ENCODE measurements at places on chromosomes 7 and 10. TPM values are rescaled to one million over a fixed set of nuclear protein-coding genes. Genes with fewer than 3 reads are reported as not detected.
A peak's percentile ranks its signal among the peaks of the same experiment; 100 is the strongest.

GRCh38 chr7:31828520-31828919, 141.5 kb downstream of the PPP1R17 start:
- no peak overlapping the region for H3K27ac ChIP-seq
- DNase-seq = no peak
- H3K4me3 ChIP-seq = no peak overlapping the region
- H3K27me3 ChIP-seq = no peaks in the 10 kb centered on the region
- no peaks in the 10 kb centered on the region for H3K4me1 ChIP-seq

The TNS3 gene
- total RNA-seq = 70.1 TPM

The PNLIPRP2 gene
- not detected for total RNA-seq

The ARHGAP21 gene
- total RNA-seq = 23.7 TPM

DNA sequence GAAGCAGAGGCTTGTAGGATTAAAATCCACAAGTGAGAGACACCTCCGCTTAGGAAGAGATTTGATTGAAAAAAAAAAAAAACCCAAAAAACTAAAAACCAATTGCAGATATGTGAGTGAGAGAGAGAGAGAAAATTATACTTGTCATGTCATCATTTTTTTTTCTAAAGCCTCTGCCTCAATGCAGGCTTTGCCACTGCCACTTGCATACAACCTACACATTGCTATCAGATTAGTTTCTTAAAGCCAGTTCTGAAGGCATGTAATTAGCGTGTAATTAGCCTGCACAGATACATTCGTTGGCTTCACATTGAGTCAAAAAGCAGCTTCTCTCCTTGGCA, 86.1 kb upstream of the MTPN start:
- DNase-seq = no peak
- no peaks in the 10 kb centered on the region for H3K27me3 ChIP-seq
- no peaks in the 10 kb centered on the region for H3K4me1 ChIP-seq
- H3K27ac ChIP-seq = no peak overlapping the region
- no peaks in the 10 kb centered on the region for H3K36me3 ChIP-seq
- H3K4me3 ChIP-seq = no peak overlapping the region

The TAS2R5 gene
- 3.6 TPM for total RNA-seq

The NOS3 gene
- total RNA-seq = 0.39 TPM

GRCh38 chr10:60188548-60188947, 201.1 kb downstream of the ANK3 start:
- H3K4me1 ChIP-seq = no peaks in the 10 kb centered on the region
- H3K27me3 ChIP-seq = no peaks in the 10 kb centered on the region

DNA sequence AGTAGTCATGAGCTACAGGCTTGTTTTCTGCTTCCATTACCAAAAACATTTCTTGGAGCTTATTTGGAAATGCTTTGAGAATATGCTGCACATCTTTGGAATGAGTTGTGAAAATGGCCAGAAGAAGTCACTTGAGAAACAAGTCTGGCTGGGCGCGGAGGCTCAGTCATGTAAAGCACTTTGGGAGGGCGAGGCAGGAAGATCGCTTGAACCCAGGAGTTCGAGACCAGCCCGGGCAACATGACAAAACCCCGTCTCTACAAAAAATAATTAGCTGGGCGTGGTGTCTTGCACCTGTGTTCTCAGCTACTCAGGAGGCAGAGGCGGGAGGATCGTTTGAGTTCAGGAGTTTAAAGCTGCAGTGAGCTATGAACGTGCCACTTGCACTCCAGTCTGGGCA, 882 bp upstream of the CHCHD1 start:
- H3K27me3 ChIP-seq = no peaks in the 10 kb centered on the region
- no peaks in the 10 kb centered on the region for H3K36me3 ChIP-seq
- no peak for DNase-seq
- peak overlapping the region; percentile 86 for H3K4me3 ChIP-seq
- H3K4me1 ChIP-seq = peaks cover 31% of the 10 kb centered on the region

GRCh38 chr7:116037401-116037800, 6.8 kb upstream of the TFEC start:
- H3K27me3 ChIP-seq = no peaks in the 10 kb centered on the region
- H3K36me3 ChIP-seq = no peaks in the 10 kb centered on the region
- no peak overlapping the region for H3K27ac ChIP-seq
- no peak for DNase-seq

DNA sequence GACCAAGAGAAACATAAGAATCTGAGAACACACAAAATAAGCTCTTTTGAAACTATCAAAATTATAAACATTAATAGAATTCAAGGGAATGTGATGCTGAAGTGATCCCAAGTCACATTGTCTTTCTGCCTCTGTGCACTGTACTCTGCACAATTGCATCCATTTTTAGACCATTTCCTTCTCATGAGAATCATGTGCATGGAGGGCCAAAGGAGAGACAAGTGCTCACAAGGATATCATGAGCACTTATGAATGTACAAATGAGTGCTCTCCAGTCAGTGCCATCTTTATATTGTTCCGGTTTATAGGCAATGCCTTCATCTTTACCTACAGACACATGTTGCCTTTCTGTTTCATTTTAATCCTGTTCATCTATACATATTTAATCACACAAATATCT, 36.9 kb downstream of the MET start:
- no peaks in the 10 kb centered on the region for H3K4me1 ChIP-seq
- H3K27me3 ChIP-seq = no peaks in the 10 kb centered on the region
- DNase-seq = no peak
- H3K27ac ChIP-seq = no peak overlapping the region

GRCh38 chr7:27196287-27196767, 3.6 kb downstream of the HOXA13 start:
- H3K27me3 ChIP-seq = peaks cover 3% of the 10 kb centered on the region
- no peaks in the 10 kb centered on the region for H3K36me3 ChIP-seq
- H3K4me3 ChIP-seq = no peak overlapping the region
- peaks cover 44% of the 10 kb centered on the region for H3K4me1 ChIP-seq
- H3K27ac ChIP-seq = no peak overlapping the region
- peak; percentile 84 for DNase-seq

- no peaks in the 10 kb centered on the region for H3K36me3 ChIP-seq
- no peaks in the 10 kb centered on the region for H3K27me3 ChIP-seq
- H3K4me3 ChIP-seq = no peak overlapping the region
- DNase-seq = no peak
- H3K4me1 ChIP-seq = no peaks in the 10 kb centered on the region
Measured at GRCh38 chr7:135519871-135520270, 10.0 kb upstream of the CNOT4 start.

GRCh38 chr7:80089366-80089765, 45.3 kb upstream of the GNAI1 start:
- no peaks in the 10 kb centered on the region for H3K27me3 ChIP-seq
- H3K27ac ChIP-seq = no peak overlapping the region

The HSPB1 gene
- total RNA-seq = 26.8 TPM

DNA sequence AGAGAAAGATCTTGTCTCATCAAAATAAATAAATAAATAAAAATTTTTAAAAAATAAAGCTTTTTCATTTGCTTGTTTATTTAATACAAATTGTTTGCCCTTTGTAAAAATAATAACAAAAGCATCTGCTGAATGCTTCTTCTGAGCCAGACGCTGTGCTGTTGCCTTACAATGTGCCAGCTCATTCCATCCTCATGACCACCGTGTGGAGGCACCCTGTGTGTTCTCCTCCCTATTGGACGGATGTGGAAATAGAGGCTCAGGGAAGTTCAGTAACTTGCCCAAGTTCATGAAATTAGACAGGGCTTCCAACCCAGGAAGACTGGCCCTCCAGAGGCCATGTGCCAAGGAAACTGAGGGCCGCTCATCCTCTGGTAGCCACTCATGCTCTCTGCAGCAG, 120.6 kb downstream of the SH3PXD2A start:
- no peak overlapping the region for H3K27ac ChIP-seq
- DNase-seq = no peak
- no peak overlapping the region for H3K4me3 ChIP-seq
- no peaks in the 10 kb centered on the region for H3K36me3 ChIP-seq
- no peaks in the 10 kb centered on the region for H3K27me3 ChIP-seq

- no peak overlapping the region for H3K27ac ChIP-seq
- no peak overlapping the region for H3K4me3 ChIP-seq
- H3K36me3 ChIP-seq = no peaks in the 10 kb centered on the region
- H3K27me3 ChIP-seq = no peaks in the 10 kb centered on the region
- H3K4me1 ChIP-seq = no peaks in the 10 kb centered on the region
- no peak for DNase-seq
Measured at GRCh38 chr7:72429316-72429715, 17.2 kb upstream of the CALN1 start.

- no peak for DNase-seq
- H3K4me3 ChIP-seq = peak overlapping the region; percentile 50
- H3K27me3 ChIP-seq = no peaks in the 10 kb centered on the region
- peaks cover 22% of the 10 kb centered on the region for H3K4me1 ChIP-seq
- no peak overlapping the region for H3K27ac ChIP-seq
- H3K36me3 ChIP-seq = no peaks in the 10 kb centered on the region
Measured at GRCh38 chr7:74290553-74290950, 1.3 kb downstream of the CLIP2 start.

DNA sequence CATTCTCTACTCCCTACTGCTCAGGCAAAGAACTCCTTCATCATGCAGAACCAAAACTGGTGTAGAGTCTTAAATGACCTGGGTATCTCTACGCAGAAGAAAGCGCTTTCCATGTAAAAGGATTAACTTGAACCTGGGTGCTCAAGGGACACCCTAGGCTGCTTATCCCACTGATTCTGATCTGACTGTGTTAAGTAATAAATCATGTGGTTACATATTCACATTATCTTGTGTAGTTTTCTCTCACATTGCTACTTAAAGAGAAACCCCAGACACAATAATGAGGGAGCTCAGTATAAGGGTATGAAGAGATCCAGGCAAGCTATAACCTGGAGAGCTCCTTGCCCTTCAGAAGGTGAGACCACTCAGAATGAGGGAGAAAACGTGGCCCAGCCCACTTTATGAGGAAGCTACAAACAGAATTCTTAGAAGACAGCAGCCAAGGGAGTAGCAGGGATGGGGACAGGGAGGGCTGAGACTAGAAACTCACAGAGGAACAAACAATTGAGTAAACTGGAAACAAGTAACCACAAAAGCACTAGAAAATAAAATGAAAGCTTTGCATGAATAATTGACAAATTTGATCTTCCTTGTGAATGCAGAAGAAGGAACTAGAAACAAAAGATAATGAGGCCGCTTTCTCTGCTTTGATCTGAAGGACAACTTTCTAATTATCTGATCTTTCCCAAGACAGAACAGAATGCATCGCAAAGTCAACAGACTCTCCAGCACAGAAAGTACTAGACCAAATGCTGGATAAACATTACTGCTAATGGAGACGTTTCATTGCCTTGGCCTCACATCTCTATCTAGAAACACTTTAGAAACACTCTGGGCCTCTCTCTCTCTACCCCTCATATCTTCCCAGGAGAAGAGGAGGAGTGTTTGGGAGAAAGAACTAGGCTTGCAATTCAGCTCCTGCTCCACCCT, 76.1 kb downstream of the LRRC17 start:
- no peaks in the 10 kb centered on the region for H3K4me1 ChIP-seq
- H3K27ac ChIP-seq = no peak overlapping the region
- no peak for DNase-seq
- no peaks in the 10 kb centered on the region for H3K27me3 ChIP-seq
- H3K36me3 ChIP-seq = no peaks in the 10 kb centered on the region

The ADARB2 gene
- total RNA-seq = 0.96 TPM

GRCh38 chr10:13873196-13873595, 286.4 kb downstream of the PRPF18 start:
- peak overlapping the region; percentile 75 for H3K27ac ChIP-seq
- H3K4me1 ChIP-seq = peaks cover 27% of the 10 kb centered on the region
- H3K27me3 ChIP-seq = no peaks in the 10 kb centered on the region
- H3K4me3 ChIP-seq = no peak overlapping the region

DNA sequence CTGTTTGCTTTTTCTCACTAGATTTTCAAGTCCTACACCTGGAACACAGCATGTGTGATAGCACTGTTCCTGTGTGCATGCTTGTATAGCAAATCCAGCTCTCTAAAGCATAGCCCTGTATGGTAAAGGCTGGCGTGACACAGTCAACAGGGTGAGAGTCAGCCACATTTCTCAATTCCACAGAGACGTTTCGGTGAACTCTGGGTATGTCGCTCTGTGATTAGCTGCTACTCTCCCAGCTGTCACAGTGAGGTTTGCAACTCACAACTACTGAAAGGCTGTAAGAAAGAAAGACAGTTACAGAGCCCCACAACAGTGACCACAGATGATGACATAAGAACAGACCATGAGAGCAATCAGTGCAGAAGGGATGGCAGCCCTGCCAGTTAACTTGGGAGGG, 170.6 kb upstream of the IMMP2L start:
- H3K36me3 ChIP-seq = no peaks in the 10 kb centered on the region
- H3K4me3 ChIP-seq = no peak overlapping the region
- H3K4me1 ChIP-seq = no peaks in the 10 kb centered on the region

GRCh38 chr7:50628434-50629084, 63.4 kb upstream of the DDC start:
- peaks cover 6% of the 10 kb centered on the region for H3K4me1 ChIP-seq
- peak overlapping the region; percentile 5 for H3K4me3 ChIP-seq
- H3K36me3 ChIP-seq = no peaks in the 10 kb centered on the region
- no peak for DNase-seq

The ACTL6B gene
- total RNA-seq = not detected

The ZNF804B gene
- not detected for total RNA-seq

The CTTNBP2 gene
- total RNA-seq = 0.27 TPM

- no peak overlapping the region for H3K27ac ChIP-seq
- H3K4me3 ChIP-seq = no peak overlapping the region
- H3K4me1 ChIP-seq = no peaks in the 10 kb centered on the region
- DNase-seq = no peak
Measured at GRCh38 chr10:18113881-18114280, 26.3 kb upstream of the CACNB2 start.

GRCh38 chr7:68893411-68893810, 704.9 kb upstream of the AUTS2 start:
- no peaks in the 10 kb centered on the region for H3K36me3 ChIP-seq
- no peak overlapping the region for H3K27ac ChIP-seq
- H3K4me3 ChIP-seq = no peak overlapping the region
- no peaks in the 10 kb centered on the region for H3K27me3 ChIP-seq

The PROSER2 gene
- total RNA-seq = not detected

DNA sequence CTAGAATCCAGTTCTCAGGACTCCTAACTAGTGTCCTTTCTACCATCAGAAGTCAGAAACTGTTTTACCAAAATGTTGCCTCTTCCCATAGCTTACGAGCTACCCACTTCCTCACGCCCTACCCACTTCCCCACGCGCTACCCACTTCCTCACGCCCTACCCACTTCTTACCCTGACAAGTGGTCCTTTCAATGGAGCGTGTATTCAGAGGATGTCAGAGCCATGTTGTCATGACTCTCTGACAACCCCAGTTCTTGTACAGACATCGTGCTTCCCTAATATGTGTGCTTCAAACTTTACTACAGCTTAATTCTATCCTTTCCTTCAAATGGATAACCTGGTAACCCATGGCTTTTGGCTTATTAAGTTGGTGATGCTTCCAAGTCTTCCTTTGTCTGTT, 84.8 kb upstream of the PHF14 start:
- H3K36me3 ChIP-seq = no peaks in the 10 kb centered on the region
- no peak overlapping the region for H3K27ac ChIP-seq
- no peak overlapping the region for H3K4me3 ChIP-seq
- H3K27me3 ChIP-seq = no peaks in the 10 kb centered on the region
- peaks cover 13% of the 10 kb centered on the region for H3K4me1 ChIP-seq
- peak; percentile 42 for DNase-seq

The AEBP1 gene
- total RNA-seq = 41.0 TPM

- DNase-seq = no peak
- no peak overlapping the region for H3K27ac ChIP-seq
- H3K4me3 ChIP-seq = no peak overlapping the region
- no peaks in the 10 kb centered on the region for H3K36me3 ChIP-seq
Measured at GRCh38 chr7:25940086-25940906, 211.7 kb upstream of the NFE2L3 start.

- DNase-seq = no peak
- H3K27me3 ChIP-seq = no peaks in the 10 kb centered on the region
- no peak overlapping the region for H3K4me3 ChIP-seq
- no peak overlapping the region for H3K27ac ChIP-seq
- no peaks in the 10 kb centered on the region for H3K36me3 ChIP-seq
Measured at GRCh38 chr10:4066581-4067390, 281.8 kb upstream of the KLF6 start.
